Renal pelvis (tissue), 12 donors: ENCODE measurements at places on chromosomes 7 and 10.

DNA sequence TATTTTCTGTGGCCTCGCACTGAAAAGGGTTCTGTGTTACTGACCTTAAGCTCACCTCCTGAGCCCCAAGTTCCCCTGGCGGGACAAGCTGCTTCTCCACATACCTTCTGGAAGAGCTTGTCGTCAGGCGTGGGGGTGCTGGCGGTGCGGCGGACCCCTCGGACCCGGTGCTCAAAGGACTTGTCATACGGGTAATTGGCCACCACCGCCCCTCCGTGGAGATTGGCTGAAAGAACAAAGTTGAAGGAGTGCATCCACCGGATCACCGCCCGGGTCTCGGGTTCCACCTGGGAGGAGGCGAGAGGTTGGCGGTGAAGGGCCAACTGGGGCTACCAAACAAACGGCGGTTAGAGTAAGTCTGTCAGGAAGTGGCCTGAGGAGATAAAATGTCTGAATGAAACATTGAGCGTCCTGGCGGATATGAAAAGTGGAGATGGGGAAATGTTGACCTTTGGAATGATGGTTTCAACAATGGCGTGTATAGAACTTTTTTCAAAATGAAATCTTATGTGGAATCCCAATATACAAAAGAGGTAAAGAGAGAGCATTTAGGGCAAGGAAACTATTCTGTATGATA lies 16.5 kb downstream of the CPN1 start:
- no peak for DNase-seq

DNA sequence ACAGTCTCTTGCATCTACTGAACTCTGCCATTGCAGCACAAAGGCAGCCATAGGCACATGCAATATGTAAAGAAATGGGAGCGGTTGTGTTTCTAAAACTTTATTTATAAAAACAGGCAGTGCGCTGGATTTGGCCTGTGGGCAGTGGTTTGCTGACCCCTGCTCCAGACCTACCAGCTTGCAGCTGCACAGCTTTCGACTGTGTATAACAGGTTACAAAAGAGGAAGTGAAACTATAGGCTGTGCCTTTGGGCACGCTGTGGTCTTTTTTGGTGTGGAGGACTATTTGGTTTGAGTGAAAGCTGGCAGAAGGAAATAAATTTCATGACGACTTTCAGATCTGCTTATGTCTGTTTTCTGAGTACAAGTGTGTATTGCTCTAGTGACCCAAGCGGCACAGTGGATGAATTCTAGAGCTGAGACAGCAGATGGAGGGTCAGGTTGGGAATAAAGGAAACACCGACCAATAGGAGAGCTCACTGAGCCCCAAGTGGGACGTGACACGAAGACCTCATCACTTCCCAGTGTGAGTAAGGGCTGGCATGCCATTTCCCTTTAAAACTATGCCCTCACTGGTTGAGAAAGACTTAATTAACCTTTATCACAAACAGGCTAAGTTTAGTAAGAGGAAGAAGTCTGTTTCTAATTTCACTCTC lies 152.7 kb downstream of the ANK3 start:
- DNase-seq: no peak

DNA sequence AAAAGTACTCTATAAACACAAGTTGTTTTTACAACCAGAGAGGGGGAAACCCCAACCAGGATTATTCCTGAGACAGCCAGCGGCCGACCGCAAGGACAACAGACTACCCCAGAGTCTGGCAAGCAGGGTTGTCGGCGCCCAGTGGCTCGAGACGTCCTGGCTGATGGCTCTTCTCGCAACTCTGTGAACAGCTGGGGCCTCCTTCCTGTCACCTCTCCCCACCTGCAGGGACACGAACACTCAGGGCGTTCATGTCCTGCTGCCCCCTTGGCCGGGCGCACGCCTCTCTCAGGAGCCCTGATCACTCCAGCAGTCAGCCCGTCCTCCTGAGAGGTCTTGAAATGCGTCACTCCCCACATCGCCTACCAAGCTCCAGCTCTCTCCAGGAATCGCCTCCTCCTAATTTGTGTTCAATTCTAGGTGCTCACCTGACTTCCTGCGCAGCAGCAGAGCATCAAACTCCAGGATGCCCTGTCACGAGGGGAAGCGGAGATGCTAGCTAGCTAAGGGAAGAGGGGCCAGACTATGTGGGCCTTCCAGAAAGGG lies 66.4 kb upstream of the TNRC18 start:
- DNase-seq: no peak

GRCh38 chr7:28065308-28065707 lies 115.3 kb downstream of the JAZF1 start:
- DNase-seq: no peak

- DNase-seq: no peak
These were observed 24.2 kb downstream of the JAZF1 start for GRCh38 chr7:28156401-28156800.

- DNase-seq: peak; percentile 87
These were observed 46.1 kb downstream of the ZCCHC24 start for GRCh38 chr10:79399223-79399831.

DNA sequence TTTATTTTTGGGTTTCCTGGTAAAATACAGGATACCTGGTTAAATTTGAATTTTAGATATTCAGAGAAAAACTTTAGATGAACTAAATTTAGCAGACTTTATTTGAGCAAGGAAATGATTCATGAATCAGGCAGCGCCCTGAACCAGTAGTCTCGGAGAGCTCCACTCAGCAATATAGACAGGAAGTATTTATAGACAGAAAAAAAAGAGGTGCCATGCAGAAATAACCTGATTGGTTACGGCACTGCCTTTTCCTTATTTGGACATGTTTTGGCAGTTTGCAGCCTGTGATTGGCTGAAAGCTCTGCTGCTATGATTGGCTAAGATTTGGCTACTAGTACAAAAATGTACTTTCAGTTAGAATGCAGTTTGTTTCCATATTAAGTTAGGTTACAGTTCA lies 198.3 kb upstream of the DKK1 start:
- DNase-seq: no peak

DNA sequence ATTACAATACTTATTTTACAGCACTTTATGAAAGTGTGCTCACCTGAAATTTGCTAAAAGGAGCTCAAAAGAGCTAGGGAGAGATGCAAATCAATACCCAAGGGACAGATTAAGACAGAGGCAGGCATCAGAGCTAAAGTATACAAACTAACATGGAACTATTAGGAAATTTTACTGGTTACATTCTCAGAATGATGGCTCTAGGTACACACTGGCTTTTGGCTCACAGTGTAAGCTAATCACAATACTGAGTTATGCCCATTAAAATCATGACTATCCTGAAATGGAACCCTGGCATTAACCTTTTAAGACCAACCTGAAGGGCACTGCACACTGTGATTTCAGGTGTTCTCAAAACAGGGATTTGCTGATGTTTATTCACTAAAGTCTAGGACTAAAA lies 98.1 kb downstream of the NT5C2 start:
- no peak for DNase-seq

- DNase-seq: no peak
These were observed 572.0 kb downstream of the PTPRN2 start for GRCh38 chr7:158015403-158016179.

GRCh38 chr10:44929356-44930255 lies 18.5 kb downstream of the TMEM72 start:
- no peak for DNase-seq

DNA sequence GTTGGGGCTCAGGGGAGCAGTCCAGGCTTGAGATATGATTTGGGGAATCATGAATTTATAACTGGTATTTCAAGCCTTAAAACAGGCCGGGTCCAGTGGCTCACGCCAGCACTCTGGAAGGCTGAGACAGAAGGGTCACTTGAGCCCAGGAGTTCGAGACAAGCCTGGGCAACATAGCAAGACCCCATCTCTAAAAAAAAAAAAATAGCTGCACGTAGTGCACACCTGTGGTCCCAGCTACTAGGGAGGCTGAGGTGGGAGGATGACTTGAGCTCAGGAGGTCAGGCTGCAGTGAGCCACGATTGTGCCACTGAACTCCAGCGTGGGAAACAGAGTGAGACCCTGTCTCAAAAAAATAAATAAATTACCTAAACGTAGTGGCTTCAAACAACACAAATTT lies 81.7 kb upstream of the GTF2I start:
- no peak for DNase-seq

GRCh38 chr10:28241741-28242399 lies 61.0 kb downstream of the MPP7 start:
- no peak for DNase-seq

DNA sequence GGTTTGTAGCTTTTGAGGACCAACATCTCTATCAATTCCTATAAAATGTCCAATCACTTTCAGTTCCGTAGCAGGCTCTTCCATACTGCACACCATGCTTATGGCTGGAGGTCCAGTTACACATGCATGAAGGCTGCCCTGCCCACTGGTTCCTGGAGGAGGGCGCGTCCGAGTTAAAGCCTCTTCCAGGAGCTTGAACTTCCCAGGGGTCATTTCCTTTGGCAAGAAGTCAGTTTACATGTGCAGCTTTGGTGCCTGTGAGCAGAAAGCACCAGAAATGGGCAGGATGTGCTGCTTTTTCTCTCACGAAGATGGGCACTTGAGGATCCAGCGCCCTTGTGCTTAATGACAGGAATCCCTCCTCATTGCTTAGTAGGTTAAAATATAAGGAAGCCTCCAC lies 17.6 kb upstream of the PHYH start:
- DNase-seq: no peak

DNA sequence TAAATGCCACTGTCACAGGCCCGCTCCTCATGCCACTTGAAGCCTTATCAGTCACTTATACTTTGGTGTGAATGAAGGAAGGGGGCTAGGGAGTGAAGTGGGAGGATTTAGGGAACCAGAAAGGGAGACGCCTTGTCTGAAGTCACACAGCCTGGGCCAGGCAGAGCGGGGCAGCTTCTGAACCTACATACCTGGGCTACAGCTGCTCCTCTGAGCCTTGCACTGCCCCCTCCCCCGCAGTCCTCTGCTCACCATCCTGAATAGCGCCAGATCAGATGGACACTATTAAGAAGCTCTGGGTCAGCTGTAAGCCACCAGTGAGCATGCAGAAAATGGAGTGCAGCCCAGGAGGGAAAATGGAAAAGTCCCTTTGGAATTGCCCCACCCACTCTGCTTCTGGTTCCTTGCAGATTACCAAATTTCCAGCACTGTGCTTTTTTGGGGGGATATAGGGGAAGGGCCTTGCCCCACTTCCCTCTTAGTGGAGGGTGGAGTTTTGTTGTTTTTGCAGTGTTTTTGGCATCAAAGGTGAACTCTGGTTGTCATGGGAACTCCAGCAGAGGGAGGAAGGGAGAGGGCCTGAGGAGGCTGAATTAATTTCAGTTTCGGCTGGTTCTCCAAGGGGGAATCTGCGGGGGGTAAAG lies 35.0 kb upstream of the ADCYAP1R1 start:
- DNase-seq: no peak

DNA sequence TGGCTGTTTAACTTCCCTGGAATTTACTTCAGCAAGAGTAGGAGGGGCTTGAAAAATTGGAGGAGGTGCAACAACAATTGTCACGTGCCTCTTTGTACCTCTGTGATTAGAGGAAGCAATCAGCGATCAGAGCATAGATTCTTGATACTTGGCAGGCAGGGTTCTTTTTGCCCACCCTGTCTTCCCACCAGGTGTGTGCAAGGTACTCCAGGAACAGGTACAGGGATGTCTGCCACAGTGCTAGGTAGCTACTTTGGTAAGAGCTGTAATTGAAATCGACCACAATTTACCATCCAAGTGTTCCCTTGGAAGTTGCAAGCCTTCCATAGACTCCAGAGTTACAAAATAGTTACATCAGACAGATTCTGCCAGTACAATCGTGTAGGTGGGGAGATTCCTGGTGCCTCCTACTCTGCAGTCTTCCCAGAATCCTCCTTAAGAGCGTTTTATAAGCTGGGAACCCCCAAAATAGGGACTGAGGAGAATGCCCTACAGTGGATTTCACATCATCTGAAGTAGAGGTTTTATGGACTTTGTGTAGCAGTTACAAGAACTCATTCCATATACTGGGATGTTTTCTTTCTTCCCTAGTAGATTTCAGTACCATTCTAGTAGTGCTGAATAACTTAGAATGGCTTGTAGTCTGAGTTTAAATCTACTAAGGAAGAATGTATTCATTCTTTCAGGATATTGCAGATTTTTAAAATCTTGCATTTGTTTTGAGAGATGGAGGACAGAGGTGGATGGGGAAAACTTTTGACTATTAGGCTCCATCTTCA lies 101.9 kb downstream of the EXOC4 start:
- DNase-seq: no peak

- DNase-seq: no peak
These were observed 56.2 kb upstream of the NPY start for GRCh38 chr7:24227603-24228359.

- no peak for DNase-seq
These were observed 772 bp downstream of the PRDX3 start for GRCh38 chr10:119177708-119178371.

DNA sequence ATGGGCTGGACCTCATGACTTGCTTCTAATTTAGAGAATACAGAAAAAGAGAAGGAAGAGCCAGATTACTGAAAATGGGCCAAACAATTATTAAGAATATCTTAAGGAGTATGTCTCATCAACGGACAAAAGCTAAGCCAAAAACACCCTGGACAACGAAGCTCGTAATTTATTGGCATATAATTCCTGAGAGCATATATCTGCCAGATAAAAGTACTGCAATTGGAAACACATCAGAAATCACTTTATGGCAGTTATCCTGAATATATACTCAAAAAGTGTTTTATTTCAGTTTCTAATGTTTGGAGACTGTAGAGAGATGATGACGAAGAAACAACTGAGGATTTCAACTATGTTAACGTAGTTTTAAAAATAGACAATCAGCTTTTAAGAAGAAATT lies 211.8 kb downstream of the CSTF2T start:
- DNase-seq: no peak
